NCI-H187 (cell line): ENCODE measurements at places on chromosomes 7 and 10.

GRCh38 chr10:24575481-24576002 lies 148.1 kb downstream of the ARHGAP21 start:
- no peak for DNase-seq

GRCh38 chr7:152664636-152665035 lies 11.3 kb downstream of the XRCC2 start:
- no peak for DNase-seq

DNA sequence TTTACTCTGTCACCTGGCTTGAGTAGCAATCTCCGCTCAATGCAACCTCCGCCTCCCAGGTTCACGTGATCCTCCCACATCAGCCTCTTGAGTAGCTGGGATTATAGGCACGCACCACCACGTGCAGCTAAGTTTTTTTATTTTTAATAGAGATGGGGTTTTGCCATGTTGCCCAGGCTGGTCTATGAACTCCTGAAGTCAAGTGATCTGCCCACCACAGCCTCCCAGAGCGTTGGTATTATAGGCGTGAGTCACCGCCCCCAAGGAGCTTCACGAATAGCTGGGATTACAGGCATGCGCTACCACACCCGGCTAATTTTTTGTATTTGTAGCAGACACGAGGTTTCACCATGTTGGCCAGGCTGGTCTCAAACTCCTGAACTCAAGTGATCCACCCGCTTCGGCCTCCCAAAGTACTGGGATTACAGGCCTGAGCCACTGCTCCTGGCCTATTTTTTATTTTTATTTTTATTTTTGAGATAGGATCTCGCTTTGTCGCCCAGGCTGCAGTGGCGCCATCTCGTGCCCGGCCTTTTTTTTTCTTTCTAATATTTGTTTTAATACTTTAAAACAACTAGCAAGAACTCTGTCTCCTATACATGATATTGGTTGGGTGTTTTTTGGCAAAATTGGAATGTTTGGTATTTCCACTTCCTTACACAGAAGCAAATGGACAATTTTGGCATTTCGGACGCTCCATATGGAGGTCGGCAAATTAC lies 1.1 kb downstream of the EFCAB10 start:
- no peak for DNase-seq

- DNase-seq = no peak
Measured at GRCh38 chr7:123499211-123499970, 35.0 kb downstream of the IQUB start.

DNA sequence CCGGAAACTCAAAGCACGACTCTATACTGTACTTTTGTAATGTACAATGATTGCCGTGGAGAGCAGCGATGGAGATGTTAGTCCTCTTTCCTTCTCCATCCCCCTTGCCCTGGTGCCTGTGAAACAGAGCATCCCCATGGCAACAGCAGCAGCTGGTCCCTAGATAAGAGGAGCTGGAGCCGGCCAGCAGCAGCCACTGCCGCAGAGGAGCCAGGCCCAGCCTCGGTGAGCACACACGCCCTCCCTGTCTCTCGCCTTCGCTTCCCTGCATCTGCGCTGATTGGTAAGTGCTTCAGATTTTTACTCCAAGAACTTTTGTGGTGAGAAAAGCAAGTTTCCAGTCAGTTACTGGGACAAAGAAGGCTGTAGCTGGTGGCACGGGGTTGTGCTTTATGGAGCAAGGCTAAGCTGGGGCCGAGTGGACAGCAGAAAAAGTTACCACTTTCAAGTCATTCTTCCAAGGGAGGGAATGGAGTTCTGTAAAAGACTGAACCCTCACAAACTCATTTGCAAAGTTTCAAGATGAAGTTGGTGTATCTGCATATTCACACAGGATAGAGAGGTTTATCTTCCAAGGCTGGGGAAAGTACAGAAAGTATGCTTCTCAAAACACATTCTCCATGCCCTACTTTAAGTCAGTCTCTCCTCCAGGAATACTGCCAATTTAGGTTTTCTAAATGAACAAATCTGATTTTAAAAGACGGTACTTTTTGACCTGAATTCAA lies at the start of gene PPP1R17:
PPP1R17 (plus strand) TSS at position 192 of the 725 bp plus-strand sequence. CDS start 5,227 bp downstream, outside the sequence.
- no peak for DNase-seq

GRCh38 chr7:108048422-108048821 lies 45.5 kb upstream of the LAMB1 start:
- no peak for DNase-seq

- DNase-seq = no peak
Measured at GRCh38 chr10:34280599-34281374, 534.3 kb downstream of the PARD3 start.

- no peak for DNase-seq
Measured at GRCh38 chr7:32670110-32671025, 175.1 kb downstream of the AVL9 start.

GRCh38 chr10:122990278-122990677 lies 10.1 kb downstream of the PSTK start:
- no peak for DNase-seq

GRCh38 chr7:135707570-135707966 lies 20.4 kb downstream of the SLC13A4 start:
- no peak for DNase-seq

DNA sequence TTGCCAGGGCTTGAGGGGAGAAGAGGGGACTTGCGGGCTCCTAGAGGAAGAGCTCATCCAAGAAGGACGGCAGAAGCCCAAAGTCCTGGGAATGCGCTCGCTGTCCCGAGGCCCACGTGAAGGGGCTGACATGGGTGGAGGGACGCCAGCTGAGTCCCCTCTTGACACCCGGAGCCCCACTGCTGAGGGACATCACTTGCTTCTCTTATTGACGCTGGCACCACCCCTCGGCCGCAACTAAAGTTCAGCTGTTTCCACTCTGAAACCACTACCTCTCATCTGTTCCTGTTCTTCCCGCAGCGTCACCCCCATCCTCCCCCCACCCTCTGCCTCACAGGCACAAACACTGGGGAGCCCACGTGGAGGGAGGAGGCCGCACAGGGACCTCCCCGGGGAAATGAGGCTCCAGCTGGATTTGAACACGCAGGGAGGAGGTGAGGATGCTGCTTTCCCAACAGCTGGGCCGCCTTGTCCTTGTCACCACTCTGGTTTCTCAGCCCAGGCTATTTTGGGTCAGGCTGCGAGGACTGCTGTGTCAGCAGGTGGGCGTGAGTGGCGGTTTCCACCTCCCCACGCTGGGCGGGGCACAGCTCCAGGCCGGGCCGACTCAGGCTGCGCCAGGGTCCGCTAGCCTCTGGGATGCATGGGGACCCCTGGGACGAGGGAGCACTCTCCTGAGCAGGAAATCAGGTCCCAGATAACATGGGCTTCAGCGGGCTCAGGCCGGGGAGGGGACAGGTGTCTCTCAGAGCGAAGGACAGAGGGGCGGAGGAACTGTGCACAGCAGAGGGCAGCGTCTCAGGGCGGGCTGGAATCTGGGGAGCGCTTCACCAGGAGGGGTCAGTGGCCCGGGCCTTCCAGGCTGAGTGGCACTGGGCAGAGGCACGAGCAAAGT lies 156.3 kb downstream of the ZNF248 start:
- DNase-seq = no peak

- no peak for DNase-seq
Measured at GRCh38 chr7:100546129-100546925, 7.3 kb downstream of the AGFG2 start.
